NCI-H748 treated with DMSO at 0.1 percent for 48 hours (cell line): ENCODE measurements at places on chromosomes 1 and 21.

- no peak for DNase-seq
These were observed 722 bp upstream of the SLC19A2 start for GRCh38 chr1:169486281-169487051.

DNA sequence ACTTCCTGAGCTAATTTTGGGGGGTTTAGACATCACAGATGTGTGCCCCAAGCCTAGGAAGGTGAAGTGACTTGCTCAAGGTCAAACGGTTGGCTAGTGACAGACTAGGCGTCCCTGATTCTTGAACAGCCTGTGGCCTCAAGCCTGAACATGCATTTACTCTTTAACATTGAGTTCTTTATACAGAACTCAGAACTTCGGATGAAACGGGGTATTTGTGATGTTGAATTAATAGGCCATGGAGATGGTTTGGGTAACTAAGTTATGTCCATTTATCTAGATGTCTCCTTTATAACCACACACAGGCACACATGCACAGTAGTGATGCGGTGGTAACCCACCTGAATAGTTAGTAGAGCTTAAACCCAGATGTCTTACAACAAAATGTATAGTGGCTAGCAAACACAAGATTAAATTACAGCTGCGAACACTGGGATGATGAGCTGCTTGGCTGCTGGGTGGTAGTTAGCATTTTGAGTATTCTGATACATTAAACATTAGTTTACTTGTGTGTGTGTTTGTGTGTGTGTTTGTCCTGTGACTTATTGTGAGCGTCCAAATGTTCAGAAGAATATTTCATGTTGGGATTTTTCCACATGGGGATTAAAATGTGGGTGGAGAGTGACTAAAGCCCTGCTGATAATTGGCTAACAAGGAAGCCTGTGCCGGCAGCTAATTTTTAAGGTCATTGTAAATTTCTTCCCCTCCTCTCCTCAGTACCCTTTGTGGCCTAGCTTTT is 2.3 kb downstream of the ATP1A1 start:
- DNase-seq = no peak

DNA sequence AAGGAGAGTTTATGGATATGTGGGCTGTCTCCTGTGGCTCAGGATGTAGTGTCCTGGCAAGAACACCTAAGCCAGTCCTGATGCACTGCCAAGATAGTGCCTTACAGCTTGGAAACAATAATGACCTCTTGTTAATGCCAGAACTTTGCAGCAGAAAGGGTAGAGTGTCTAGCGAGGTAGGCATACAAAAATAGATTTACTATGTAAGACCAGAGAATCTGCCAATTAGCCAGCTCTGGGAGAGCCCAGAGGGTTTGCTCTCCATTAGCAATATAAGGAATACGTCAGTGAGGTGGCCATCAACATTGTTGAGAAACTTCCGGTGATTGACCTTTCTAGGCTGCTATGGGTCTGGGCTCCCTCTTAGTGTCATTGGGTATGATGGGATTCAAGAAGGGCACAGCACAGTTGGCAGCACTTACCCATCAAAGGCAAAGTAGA is 178.5 kb upstream of the GALNT2 start:
- DNase-seq = no peak

DNA sequence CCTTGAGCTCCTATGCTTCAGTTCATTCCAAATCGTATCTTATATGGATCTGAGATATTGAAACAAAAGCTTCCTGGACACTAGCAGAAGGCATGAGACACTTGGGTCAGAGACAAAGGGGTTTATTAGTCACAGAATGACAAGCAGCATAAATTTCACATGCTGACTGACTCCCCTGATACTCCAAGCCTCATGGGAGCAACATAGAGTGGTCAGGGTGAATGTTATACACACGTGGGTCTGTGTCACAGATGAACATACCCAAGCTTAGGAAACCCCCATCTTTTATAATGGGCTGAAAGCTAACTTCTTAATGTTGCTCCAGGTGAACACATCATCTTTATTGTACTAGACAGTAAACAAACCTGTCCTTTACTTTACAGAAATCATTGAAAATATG is 599.9 kb upstream of the RGS18 start:
- DNase-seq = no peak

DNA sequence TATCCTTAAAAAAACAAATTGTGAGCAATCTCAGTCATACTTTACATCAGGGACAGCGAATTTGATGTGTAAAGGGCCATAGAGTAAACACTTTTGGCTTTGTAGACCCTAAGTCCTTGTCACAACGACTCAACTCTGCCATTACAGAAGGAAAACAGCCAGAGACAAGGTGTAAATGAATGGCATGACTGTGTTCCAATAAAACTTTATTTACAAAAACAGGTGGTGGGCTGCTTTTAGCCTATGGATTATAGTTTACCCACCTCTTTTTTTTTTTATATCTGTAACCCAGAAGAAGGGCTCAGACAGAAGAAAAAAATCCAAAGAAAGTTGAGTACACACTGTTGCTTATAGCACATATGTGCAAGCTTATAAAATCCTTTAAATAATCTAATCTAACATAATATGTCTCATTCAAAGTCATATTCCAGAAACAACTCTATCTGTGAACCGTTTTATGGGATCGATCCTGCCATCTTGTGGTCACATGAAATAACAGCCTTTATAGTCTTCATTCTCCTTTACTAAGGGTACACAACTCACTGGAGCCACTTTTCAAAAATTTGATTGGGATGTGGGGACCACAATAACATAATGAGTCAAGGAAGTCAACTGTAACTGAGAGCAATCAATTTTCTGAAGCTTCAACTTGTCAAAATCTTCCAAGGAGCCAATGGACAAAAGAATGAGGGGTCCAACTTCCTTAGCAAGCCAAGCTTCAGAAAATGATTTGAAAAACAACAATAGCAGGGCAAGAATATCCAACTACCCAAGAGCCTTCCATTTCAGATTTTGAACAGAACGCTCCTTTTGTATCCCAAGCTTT is 142.2 kb upstream of the KRTAP19-8 start:
- DNase-seq = no peak

DNA sequence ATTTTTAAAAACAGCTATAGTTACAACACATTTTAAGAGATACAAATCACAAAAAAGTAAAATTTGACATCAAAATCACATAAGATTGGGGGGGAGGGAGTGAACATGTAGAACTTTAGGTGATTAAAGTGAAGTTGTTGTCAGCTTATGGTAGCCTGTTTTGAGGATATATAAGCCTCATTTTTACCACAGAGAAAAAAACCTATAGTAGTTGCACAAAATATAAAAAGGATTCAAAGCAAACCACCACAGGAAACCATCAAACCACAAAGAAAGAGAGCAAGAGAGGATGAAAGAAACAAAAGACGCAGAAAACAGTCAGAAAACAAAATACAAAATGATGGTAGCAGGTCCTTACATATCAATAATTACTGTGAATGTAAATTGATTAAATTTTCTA is 291.9 kb upstream of the DEPDC1 start:
- no peak for DNase-seq
